ENCODE measurements at places on chromosomes 5 and 9.

- no peak for DNase-seq
These were observed 100.1 kb upstream of the TNFAIP8 start for GRCh38 chr5:119255571-119256356.

DNA sequence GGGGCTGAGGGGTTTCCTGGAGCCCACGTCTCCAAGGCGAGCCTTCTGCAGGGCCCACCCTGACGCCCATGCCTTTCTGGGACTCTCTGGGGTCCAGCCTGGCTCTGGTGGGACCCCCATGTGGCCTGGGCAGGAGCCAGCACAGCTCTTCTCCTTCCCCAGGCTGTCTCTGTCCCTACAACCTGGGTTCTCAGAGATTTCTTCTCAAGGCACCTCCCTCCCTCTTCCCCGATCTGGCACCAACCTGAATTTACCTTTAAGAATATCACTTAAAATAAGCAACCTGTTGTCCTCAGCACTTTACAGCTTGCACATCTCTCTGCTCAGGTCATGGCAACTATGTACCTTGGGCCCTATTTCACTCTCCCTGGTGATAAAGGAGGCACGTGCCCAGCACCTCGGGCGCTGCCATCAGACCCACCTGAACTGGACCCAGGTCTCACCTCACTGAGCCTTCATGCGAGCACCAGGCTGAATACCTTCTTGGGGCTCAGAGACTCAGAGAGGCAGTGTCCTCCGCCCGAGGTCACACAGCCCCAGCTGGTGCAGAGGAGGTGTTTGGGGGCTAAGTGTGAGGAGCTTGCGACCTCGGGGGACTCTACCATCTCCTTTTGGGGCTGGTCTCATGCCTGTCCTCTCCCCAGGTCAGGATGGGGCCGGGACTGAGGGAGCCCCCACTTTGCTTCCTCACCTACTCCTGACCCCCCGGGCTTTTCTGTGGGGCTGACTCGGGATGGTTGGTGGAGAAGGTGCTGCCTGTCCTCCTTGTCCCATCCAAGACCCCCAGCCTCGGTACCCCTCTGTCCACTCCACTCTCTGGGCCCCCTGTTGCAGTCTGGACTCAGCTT is 217.7 kb downstream of the C9orf50 start:
- no peak for DNase-seq

DNA sequence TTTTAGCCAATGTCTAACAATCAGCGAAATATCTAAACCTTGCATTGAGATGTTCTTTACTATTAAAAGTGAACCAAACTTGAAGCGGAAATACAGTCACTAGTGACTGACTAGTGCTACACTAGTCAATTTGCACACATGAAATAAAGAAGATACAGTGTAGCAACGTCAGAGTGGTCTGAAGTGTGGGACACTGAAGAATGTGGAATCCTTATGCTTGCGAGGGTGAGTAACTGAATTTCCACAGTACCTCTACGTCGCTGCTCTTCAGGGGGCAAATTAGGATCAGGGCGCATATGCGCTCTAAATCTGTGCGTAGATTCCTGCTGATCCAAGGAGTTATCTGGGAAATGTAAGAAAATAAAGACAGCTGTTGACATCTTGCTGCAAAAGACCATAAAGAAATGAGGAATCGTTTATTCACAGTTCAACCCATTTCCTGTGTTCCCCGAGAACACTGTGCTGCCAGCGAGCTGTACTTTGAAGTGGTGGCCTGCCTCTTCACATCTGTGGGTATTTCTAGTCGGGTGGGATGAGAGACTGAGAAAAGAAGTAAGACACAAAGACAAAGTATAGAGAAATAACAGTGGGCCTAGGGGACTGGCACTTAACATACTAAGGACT is 39.8 kb upstream of the FLT4 start:
- no peak for DNase-seq

GRCh38 chr9:32524892-32525708 is 896 bp downstream of the RIGI start:
- DNase-seq = peak; percentile 13
